ENCODE measurements at places on chromosomes 5 and 9.
A peak's percentile ranks its signal among the peaks of the same experiment; 100 is the strongest.

DNA sequence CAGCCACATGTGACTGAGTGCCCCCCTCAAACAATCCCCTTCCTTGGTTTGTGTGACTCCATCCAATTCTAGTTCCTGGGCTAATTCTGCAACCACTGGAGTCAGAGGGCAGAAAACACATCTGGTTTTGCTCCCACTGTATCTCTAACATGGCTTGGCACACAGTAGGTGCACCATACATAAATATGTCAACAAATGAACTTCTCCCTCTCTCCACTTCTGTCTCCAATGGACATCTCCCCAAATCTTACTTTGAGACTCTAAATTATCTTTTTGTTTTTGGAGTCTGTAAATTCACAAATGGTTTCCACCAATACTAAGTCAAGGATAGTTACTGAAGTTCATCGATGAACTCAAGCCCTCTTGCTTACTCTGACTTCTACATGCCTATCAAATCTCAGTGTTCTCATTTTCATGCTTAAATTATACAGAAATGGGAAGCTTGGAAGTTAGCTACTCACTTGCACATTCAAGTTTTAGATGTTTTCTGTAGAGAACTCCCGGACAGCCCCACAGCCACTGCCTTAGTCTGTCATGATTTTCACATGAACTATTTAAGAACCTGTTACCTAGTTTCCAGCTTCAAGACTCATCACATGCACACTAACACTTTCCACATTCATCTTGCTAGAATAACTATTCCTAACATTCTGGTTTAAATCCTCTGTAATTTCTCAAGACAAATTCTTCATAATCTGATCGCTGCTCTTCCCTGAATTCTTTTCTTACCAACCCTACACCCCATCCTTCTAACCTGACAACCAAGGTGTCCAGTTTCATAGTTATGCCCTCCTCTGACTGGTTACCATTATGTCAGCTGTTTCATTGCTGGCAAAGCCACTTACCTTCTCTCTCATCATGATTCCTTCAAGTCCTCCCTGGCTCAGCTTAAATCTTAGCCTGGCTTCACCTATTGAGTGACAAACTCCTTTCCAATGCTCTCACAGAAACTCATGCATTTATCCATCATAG lies 6.0 kb downstream of the RPL37 start:
- no peak for DNase-seq

DNA sequence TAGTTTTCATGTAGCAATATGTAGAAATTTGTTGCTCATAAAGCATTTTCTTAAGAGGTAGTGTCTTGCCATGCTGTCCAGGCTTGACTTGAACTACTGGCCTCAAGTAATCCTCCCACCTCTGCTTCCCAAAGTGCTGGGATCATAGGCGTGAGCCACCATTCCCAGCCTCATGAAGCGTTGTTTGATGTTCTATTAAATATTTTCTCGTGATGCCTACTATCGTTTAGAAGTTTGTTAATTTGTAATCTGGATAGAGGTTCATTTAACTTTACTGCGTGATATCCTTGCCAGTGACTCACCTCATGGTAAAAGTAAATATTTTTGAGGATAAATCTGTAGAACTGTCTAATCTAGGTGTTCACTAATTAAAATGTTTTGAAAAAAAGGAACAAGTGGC lies 82.6 kb downstream of the VCAN start:
- DNase-seq: no peak

DNA sequence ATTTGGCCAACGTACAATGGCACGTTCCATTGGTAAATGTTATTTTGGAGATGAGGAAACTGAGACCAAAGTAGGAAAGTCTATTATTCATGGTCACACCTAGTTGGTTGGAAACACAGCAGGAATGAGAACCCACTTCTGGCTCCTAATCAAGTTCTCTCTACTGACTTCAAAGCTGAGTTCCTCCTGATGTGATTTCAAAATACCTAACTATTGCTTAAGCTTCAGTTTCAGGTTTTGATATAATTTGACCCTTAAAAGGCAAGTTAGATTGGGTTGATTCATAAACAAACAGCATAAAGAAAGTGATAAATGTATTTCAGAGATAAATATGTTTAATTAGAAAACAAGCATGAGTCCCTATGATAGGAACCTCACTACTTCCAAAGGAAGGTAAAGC lies 312.5 kb downstream of the PARP8 start:
- DNase-seq: no peak

DNA sequence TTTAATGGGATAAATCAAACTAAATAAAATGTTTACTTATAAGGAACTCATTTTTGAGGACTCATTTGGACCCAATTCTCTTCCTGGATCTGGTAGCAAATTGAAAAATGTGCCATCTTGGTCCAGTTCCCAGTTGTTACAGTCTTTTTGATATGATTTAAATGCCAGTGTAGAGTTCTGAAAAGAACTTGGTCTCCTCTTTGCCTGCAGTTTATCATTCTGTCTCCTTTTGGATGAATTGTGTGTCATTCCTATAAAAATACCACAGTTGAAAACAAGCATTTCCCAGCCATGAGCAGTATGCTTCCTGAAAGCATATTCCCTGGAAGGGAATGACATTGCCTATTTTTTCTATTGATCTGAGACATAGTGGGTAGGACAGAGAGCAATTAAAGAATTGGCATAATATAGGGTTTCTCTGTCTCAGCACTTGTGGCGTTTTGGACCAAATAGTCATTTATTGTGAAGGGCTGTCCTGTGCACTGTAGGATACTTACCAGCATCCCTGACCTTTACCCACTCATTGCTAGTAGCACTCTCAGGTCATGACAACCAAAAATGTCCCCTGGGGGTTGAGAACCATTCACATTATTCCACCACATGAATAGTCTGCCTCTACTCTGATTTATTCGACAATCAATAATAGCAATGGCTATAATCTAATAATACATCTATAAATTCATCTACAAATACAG lies 181.8 kb downstream of the NXNL2 start:
- DNase-seq: no peak

GRCh38 chr5:76273206-76273885 lies 129.7 kb upstream of the IQGAP2 start:
- no peak for DNase-seq

DNA sequence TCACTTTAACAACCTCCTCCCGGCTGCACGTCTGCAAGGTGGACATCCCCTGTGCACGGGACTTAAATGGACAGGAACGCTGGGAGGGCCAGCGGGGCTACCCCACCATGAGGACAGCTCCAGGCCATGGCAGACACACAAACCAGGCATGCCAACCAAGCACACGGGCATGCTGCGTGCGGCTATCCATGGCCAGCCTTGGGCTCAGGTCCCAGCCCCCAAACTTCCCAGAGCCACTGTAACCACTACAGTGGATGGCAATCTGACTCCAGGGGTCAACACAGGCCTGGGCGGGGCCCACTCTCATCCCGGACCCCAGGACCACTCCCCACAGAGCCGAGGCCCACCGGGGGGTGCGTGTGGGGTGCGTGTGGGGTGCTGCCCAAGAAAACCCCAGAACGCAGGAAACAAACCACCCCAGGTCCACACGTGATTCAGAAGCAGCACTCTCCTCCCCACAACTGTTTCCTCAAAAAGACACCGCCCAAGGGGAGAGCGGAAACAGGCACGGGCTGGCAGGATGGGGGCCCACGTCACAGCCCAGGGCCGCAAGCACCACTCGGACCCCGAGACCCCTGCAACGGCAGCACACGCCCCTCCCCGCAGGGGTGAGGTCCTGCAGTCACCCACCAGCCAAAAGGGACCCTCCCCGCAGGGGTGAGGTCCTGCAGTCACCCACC lies 7.4 kb downstream of the SLC12A7 start:
- DNase-seq: no peak

DNA sequence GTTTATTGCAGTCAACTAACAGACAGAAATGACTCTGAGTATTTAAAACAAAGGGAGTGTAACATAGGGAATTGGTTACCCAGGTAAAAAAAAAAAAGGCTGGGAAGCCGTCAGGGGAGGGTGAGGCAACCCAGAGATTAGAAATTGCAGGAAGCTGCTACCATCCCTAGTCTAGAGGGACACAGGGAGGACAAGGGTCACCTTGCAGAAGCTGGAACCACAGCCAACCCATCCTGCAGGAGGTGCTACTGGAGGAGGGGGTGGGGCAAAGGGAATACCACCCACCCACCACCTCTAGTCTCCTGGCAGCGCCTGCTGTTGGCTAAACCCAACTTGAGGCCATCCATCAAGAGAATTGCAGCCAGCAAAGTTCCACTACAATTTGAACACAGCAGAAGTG lies 6.5 kb downstream of the CAST start:
- no peak for DNase-seq

DNA sequence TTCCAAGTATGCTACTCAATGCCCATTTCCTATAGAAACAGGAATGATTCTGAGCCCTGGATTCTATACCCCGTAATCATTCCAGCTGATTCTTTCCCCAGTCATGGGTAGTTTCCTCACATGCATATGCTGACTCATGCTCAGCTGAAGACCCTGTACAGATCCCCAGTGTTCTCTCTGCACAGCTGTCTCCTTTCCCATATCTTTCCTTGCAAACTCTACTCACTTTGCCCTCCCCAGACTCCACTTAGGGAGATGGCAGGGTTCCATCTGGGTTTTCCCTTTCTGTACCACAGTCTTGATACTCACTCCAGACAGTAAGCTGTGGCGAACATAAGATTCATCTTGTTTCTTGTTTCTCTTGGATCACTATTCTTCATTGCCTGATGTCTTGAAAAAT lies 357.6 kb downstream of the RAB3C start:
- DNase-seq: no peak

DNA sequence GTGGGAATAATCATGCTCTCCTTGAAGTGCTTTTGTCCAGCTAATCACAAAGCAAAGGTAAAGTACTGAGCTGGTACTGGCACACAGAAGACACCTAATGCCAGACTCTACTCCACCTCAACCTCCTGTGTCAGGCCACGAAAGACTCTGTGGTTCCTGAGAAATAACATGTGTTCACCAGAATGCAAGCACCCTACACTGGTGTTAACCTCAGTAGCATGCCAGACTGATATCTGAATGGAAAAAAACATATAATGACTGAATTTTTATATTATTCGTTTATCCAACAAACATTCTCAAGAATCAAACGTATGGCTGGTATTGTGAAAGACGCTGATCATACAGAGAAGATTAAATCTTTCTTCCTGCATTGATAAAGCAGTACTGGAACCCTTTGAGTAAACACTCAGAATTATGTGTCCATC lies 97.1 kb upstream of the IFNE start:
- no peak for DNase-seq

- DNase-seq: no peak
Observed at GRCh38 chr9:105483618-105484017, 35.8 kb downstream of the FSD1L start.

DNA sequence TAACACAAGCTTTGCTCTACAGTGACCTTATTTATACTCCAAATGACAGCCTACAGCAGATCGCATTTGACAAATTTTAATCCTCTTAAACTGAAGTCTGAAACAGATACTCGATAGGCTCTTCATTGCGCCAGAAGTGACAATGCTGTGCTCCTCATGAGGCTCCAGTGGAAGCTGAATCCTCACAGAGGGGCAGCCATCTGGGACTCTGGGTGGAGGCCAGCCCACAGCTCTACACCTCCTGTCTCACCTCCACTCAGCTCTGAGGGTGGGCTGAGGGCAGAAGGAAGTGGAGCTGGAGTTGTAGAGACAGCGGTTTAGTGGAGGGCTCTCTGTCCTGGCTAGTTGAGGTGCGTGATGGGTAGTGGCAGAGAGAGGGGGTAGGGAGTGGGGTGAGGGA lies 283.3 kb upstream of the ANKRD55 start:
- no peak for DNase-seq

DNA sequence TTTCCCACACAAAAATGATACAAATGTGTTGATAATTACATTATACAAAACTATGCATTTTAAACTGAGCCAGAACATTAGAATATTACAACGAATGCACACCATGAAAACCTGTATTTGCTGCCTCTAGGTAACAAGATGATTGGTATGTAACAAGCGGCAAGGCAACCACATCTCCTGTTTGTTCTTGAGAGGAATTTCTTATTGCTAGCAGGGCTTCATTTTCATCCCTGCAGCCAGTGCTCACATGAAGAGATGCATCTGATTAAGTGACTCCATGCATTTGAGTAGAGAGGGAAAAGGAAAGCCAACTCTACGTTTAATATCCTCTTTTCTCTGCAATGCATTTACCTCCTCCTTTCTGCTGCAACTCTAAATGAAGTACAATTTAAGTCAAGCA lies 36.6 kb downstream of the FRMD3 start:
- no peak for DNase-seq

GRCh38 chr5:129079496-129079895 lies 15.1 kb upstream of the ISOC1 start:
- DNase-seq: no peak

- DNase-seq: no peak
Observed at GRCh38 chr5:150274811-150275210, 14.8 kb downstream of the CAMK2A start.

DNA sequence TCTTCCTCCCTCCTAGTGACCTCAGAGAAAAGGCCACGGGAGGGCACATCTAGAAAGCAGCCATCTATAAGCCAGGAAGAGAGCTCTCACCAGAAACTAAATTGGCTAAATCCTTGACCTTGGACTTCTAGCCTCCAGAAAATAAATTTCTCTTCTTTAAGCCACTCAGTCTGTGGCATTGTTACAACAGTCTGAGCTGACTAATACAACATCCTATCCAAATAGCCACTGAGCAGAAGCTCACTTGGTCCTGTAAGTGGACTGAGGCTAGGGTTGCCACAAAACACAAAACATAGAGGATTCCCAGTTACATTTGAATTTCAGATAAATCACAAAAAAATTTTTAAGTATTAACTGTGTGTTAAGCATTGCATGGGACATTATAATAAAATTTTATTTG lies 383.4 kb downstream of the MLLT3 start:
- no peak for DNase-seq

- peak; percentile 4 for DNase-seq
Observed at GRCh38 chr5:151924564-151925301, at the start of gene GLRA1. TSS of gene GLRA1 (minus strand) at chr5:151924851. CDS start at chr5:151924549, 302 bp downstream.

GRCh38 chr5:96712100-96712746 lies 50.0 kb downstream of the CAST start:
- DNase-seq: no peak
